Prostate gland (tissue), 2 donors: ENCODE measurements at places on chromosomes 11 and 22.

DNA sequence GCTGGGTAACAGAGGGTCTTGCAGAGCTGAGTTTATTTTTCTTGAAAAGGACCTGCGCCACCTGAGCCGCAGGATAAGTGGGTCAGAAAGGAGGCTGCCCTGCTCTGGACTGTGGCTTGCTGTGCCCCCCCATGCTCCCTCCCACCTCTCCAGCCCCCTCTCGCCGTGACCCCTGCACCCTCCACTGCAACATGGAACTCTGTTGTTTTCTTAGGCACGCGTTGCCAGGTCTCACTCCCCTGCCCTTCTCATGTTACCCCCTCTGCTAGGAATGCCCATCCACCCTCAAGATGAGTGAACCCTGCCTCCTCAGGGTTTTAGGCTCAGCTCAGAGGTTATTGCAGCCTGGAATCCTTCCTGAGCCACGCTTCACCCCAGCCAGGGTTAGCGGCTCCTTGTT is 10.8 kb downstream of the ETS1 start:
- H3K27me3 ChIP-seq = no peaks in the 10 kb centered on the region
- H3K4me1 ChIP-seq = no peaks in the 10 kb centered on the region
- no peak for DNase-seq
- no peaks in the 10 kb centered on the region for H3K36me3 ChIP-seq

GRCh38 chr11:12989428-12990161 is 19.5 kb upstream of the RASSF10 start:
- DNase-seq = no peak
- H3K27ac ChIP-seq = no peak overlapping the region
- no peaks in the 10 kb centered on the region for H3K4me1 ChIP-seq

GRCh38 chr11:2466069-2466801 is 21.4 kb downstream of the KCNQ1 start:
- no peaks in the 10 kb centered on the region for H3K27me3 ChIP-seq
- peaks cover 3% of the 10 kb centered on the region for H3K4me1 ChIP-seq
- no peak overlapping the region for H3K4me3 ChIP-seq

DNA sequence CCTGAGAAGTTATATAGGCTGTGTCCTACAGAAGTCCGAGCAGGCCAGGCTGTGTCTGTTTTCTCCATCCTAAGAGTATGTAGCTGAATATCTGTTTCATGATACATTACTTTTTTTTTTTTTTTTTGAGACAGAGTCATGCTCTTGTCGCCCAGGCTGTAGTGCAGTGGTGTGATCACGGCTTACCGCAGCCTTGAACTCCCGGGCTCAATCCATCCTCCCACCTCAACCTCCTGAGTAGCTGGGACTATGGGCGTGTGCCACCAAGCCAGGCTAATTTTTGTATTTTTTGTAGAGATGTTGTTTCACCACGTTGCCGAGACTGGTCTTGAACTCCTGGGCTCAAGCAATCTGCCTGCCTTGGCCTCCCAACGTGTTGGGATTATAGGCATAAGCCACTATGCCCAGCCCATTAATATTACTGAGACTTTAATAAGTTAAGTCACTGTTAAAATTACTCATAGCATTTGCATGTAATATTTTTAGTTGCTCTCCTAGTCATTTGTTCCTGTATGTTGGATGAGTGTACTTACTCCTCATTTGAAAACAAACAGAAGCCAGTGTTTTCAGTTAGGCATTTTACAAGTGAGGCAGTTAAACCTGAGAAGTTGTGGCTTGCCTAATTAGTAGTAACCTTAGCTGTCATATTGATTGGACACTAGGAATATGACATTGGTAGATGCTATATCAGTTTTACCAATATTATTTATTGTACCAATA is 26.1 kb downstream of the DRG1 start:
- H3K36me3 ChIP-seq = peaks cover 24% of the 10 kb centered on the region
- H3K4me1 ChIP-seq = no peaks in the 10 kb centered on the region
- no peak for DNase-seq
- no peaks in the 10 kb centered on the region for H3K27me3 ChIP-seq
- no peak overlapping the region for H3K27ac ChIP-seq

- no peak for DNase-seq
- no peak overlapping the region for H3K27ac ChIP-seq
- H3K4me3 ChIP-seq = no peak overlapping the region
- H3K4me1 ChIP-seq = no peaks in the 10 kb centered on the region
Measured at GRCh38 chr22:16960220-16960883, 47.7 kb downstream of the GAB4 start.
